Gastrocnemius medialis (tissue), 4 donors: ENCODE measurements at places on chromosomes 3 and 15. TPM values are rescaled to one million over a fixed set of nuclear protein-coding genes. Genes with fewer than 3 reads are reported as not detected.

DNA sequence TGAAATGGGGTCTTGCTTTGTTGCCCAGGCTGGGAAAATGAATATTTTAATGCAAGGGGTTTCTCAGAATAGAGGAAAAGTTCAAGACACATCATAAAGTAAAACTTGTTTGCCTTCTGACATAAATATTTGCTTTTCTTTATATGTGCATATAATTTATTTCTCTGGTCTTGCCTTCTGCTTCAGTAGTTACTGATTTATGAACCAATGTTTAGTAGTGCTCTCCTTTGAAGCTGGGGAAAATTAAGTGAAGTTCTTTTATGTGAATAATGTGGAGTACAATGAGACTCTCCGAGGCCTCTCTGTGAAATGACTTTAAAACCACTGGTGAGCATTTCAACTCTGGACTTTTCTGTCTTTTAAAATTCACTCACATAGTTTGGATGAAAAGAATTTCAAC, 55.6 kb downstream of the MAGI1 start:
- DNase-seq = no peak

DNA sequence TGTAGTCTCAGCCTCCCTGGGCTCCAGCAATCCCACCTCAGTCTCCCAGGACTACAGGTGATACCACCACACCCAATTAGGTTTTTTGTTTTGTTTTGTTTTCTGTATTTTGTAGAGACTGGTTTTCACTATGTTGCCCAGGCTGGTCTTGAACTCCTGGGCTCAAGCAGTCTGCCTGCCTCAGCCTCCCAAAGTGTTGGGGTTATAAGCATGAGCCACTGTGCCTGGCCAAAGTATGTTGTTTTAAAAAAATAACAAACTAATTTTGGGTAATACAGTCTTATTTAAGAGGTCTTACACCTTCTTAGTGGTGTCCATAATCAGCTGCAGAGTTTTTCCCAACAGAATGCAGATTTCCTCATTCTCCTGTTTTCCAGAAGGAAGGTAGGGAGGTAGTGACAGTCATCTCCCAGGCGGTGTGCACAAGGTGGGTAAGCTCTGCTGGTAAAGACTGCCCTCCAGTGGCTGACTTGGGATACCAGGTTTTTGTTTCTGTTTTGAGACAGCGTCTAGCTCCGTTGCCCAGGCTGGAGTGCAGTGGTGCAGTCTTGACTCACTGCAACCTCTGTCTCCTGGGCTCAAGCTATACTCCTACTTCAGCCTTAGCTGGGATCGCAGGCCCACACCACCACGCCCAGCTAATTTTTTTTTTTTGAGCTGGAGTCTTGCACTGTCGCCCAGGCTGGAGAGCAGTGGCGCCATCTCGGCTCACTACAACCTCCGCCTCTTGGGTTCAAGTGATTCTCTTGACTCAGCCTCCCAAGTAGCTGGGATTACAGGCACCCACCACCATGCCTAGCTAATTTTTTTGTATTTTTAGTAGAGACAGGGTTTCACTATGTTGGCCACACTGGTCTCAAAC, 58.4 kb downstream of the MAP6D1 start:
- DNase-seq = peak; percentile 61

DNA sequence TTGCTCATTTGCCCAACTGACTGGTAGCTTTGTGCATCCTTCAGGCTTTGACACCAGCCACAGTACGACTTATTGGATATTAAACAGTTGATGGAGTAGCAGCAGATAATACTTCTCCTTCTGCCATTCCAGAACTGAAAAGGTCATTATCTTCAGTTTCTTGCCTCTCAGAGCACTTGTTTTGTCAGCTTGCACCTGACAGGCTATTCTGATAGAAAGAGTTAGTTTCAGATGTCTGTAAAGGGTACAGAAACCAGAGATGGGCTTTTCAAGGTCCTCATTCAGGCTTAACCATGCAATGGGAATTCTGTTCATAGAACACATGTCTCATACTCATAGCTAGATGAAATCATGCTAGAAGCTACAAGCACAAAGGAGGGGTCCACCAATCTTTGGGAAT, 367.2 kb downstream of the OTOL1 start:
- no peak for DNase-seq

DNA sequence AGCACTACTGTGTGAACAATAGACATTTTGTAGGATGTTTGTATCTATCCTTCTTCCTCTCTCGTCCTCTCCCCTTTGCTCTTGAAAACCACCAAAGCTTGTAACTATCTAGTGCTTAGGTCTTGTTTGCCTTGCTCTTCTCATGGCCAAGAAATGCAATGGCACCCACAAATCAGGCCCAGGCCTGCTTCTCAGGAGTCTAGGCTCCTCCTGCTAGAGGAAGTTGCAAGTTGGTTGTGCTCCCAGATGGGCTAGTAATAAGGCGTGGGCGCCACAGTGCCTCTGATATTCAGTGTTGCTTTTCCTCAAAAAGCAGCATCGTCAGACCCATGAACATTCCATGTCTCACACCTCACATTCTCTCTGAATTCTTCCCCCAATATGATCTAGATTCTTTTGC, 28.7 kb downstream of the ZNF385D start:
- no peak for DNase-seq

GRCh38 chr3:184604039-184604601, 42.5 kb downstream of the EPHB3 start:
- DNase-seq = no peak

- DNase-seq = no peak
Measured at GRCh38 chr3:53815651-53816050, 30.6 kb downstream of the CHDH start.

GRCh38 chr3:151283907-151284461, 5.6 kb upstream of the P2RY14 start:
- no peak for DNase-seq

- no peak for DNase-seq
Measured at GRCh38 chr3:176767385-176767784, 429.9 kb downstream of the TBL1XR1 start.

- DNase-seq = no peak
Measured at GRCh38 chr15:48644467-48644826, 1.1 kb downstream of the FBN1 start.

- DNase-seq = no peak
Measured at GRCh38 chr3:66574091-66574490, 73.3 kb upstream of the LRIG1 start.

- DNase-seq = no peak
Measured at GRCh38 chr3:123657111-123657510, 72.3 kb upstream of the HACD2 start.

GRCh38 chr15:27694506-27695087, 404.5 kb downstream of the OCA2 start:
- DNase-seq = no peak

DNA sequence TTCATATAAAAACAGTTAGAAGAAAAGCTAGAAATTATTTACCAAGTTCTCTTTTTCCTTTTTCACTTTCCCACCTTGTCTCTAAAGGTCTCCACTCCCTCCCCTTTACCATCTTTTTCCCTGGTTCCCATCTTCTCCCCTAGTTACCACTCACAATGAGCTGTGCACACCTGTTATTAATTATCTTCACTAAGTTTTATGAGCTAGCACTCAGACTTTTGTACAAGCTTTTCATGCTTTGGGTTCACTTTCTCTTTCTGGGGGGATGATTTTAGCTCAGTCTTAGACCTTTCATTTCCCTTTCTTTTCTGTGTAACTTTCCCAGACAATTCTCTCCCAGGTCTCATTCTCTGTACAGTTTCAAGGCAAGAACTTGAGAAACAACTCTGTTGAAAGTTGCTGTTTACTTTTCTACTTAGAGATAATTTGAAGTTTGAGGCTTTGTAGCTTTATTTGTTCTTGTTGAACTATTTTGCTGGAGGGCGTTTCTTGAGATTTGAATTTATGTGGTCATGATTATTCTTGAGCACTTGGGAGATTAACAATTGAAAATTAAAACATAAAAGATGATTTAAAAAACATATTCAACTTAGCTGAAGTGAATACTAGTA, 24.0 kb upstream of the AADAC start:
- no peak for DNase-seq

- no peak for DNase-seq
Measured at GRCh38 chr3:181695661-181696491, 15.8 kb upstream of the SOX2 start.

DNA sequence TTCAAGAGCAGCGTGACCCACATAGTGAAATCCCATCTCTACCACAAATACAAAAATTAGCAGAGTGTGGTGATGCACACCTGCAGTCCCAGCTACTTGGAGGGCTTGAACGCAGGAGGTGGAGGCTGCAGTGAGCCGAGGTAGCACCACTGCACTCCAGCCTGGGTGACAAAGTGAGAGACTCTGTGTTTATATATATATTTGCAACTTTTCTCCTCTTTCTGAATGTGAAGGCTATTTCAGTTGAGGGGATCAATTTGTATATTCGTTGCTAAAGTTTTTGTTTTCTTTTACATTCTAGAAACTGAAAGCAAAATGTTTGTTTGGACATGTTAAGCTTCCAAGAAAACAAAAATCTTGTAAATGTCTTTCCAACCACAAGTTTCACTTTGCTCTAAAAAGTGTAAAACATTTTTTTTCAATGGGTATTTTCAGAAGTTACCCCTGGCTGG, 29.8 kb upstream of the FAM98B start:
- DNase-seq = no peak

DNA sequence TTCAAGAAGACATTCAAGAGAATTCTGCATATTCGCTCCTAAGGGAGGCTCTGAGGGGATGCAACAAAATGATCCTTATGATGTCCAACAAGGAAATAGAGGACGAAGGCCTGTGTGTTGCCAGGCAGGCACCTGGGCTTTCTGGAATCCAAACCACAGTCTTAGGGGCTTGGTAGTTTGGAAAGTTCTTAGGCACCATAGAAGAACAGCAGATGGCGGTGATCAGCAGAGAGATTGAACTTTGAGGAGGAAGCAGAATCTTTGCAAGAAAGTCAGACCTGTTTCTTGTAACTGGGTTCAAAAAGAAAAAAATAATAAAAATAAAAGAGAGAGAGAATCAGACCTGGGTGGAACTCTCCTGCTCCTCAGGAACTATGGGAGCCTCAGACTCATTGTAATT, 11.7 kb upstream of the ATG7 start:
- no peak for DNase-seq

DNA sequence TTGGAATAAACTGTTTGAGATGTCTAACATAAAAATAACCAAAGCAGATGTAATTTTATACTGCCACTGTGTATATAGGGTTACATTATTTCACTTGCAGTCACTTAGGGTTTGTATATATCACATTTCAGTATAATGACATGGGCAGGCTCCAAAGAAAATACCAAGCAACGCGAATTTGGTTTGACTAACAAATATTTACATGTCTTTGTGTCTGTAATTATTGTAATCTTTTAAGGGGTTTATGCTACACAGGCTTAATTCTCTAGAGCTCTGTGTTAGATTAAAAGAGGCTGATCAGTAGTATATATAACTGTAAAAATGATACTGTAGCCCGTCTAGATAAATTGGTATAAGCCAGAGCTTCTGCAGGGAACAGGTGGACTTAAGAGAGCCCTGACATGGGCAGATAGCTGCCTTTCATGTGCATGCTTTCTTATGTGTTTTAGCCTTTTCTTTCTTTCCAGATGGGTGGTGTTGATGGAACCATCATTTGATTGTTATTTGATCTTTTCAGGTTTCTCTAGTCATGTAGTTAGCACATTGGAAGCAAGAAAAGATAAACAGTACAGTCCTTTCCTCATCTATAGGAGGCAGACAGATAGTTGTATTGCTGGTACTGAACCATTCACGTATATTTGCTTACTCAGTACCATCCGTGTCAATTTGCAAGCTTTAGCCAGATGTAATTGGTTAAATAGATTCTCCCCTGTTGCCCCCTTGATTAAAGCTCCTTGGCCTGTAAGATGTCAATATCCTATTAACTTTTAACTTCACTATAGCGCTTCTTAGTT, 86.1 kb downstream of the GALK2 start:
- DNase-seq = no peak

DNA sequence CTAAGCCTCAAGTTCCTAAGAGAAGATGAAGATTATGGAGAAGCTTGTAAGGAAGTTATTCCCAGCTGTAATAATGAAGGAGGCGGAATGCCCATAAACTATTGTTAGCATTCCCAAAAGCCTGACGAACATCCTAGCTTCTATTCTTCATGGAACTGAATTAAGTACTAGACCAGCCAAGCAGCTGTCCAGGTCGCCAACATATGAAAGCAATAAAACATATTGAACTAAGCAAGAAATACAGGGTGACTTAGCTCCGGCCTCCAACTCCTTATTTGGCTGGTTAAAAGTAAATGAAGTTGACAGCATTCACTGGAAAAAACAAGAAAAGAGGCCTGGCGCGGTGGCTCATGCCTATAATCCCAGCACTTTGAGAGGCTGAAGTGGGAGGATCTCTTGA, 174.0 kb upstream of the TPM1 start:
- DNase-seq = no peak

GRCh38 chr15:68730976-68731897, 89.5 kb downstream of the ANP32A start:
- no peak for DNase-seq

GRCh38 chr3:42477696-42478095, 24.7 kb upstream of the VIPR1 start:
- DNase-seq = no peak

DNA sequence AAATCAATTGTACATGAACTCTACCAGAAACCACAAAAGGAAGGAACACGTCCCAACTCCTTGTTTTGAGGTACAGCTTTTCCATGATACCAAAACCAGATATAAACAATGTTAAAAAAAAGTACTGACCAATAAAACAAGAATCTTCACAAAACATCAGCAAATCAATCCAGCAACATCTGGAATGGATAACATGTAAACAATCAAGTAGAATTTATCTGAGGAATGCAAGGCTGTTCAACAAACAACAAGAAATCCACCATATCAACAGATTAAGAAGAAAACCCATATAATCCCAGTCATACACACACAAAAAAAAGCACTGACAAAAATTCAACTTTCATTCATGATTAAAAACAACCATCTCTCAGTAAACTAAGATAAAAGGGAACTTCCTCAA, 26.7 kb downstream of the TJP1 start:
- DNase-seq = no peak

GRCh38 chr15:71588746-71589145, 221.6 kb upstream of the NR2E3 start:
- DNase-seq = no peak

DNA sequence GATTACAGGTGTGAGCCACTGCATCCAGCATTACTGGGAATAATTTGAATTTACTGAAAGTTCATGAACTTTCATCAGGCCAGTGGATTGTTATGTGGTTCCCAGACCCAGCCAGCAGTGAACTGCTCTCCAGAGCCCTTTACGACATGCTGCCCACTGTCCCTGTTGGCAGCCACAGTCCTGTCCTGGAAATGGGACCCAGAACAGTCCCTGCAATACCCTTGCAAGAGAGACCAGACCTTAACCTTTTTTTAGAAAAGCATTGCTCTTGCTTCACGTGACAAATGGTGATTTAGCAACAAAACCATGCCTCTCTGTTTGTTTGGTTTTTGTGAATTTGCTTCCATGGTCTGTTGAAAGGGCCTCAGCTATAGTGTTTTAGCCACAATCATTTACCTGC, 367.3 kb upstream of the C2CD4B start:
- DNase-seq = no peak

FETUB gene
- not detected for total RNA-seq

COL6A5 gene
- total RNA-seq = not detected

MAN2C1 gene
- 63.7 TPM for total RNA-seq

C2CD4A gene
- 0.66 TPM for total RNA-seq

REC114 gene
- not detected for total RNA-seq

P2RY12 gene
- total RNA-seq = 0.56 TPM

SEMA6D gene
- total RNA-seq = 3.0 TPM

TICRR gene
- not detected for total RNA-seq

MCF2L2 gene
- 0.56 TPM for total RNA-seq
